WTC11 (cell line): ENCODE measurements at places on chromosomes 13 and 19. TPM values are rescaled to one million over a fixed set of nuclear protein-coding genes. Genes with fewer than 3 reads are reported as not detected.

The THAP8 gene
- total RNA-seq = 6.6 to 10.7 TPM (median 6.9 TPM) in 3 replicates

The FCGBP gene
- 2.8 to 4.4 TPM (median 3.5 TPM) in 3 replicates for total RNA-seq

The CABP5 gene
- not detected in 3 replicates for total RNA-seq

DNA sequence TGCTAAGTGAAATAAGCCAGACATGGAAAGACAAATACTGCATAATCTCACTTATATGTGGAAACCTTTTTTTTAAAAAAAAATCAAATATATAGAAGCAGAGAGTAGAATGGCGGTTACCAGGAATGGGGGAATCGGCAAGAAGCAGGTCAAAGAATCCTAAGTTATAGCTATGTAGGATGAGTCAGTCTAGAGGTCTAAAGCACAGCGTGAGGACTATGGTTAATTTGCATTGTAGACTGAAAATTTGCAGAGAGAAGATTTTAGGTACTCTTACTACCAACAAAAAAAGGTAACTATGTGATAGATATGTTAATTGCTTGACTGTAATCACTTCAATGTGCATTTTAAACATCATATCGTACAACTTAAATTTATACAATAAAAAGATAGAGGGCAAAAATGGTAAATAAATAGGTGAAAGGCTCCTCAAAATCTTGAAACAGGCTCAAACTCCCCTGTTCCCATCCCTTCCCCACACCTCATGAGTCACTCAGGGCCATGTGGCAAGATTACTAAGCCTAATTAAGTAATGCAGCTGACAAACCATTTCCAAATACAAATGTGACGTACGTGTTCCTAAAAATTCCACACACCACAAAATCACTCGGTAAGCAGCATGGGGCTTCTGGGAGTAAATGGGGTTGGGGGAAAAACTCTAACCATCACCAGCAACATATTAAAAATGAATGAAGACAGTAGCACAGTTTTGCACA, 159.0 kb downstream of the USP12 start:
- no peak for DNase-seq

The RCBTB1 gene
- 28.3 to 31.8 TPM (median 31.3 TPM) in 3 replicates for total RNA-seq

- peak; percentile 52 for DNase-seq
Measured at GRCh38 chr19:48393559-48394330, at the start of gene GRIN2D. Gene GRIN2D, plus strand, starts transcription at chr19:48393668. Its CDS starts 4,725 bp downstream, at chr19:48398393.

GRCh38 chr13:38376546-38376945, 26.9 kb downstream of the UFM1 start:
- DNase-seq = no peak

GRCh38 chr13:82803341-82803740, 1078.9 kb downstream of the SLITRK1 start:
- DNase-seq = no peak

The VSIG10L gene
- 11.6 to 14.1 TPM (median 14.1 TPM) in 3 replicates for total RNA-seq

DNA sequence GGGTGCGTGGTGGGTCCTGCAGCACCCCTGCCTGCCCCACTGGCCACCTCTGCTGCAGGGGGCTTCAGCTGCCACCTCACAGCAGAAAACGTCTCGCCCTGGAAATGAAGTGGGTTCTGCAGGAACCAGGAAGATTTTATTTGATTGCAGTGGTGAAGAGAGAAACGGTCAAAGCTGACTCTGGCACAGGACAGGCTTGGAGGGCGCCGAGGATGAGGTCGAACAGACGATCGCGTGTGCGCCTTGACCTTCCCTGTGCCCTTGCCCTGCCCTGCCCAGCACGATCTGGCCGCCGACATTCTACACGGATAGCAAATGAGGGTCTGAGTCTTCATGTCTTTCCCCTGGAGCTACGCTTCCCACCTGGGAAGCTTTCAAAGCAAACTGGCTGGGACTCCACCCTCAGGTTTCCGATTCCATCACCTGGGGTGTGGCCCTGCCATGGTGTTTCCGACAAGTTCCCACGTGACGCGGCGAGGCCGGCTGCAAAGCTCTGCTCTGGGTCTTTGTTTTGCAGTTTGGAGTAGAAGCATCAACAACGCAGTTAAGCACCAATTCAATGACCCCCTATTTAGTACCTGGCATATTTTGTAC, 50.3 kb upstream of the TUBGCP3 start:
- DNase-seq = no peak

- no peak for DNase-seq
Measured at GRCh38 chr19:869245-870177, 10.0 kb downstream of the CFD start.

DNA sequence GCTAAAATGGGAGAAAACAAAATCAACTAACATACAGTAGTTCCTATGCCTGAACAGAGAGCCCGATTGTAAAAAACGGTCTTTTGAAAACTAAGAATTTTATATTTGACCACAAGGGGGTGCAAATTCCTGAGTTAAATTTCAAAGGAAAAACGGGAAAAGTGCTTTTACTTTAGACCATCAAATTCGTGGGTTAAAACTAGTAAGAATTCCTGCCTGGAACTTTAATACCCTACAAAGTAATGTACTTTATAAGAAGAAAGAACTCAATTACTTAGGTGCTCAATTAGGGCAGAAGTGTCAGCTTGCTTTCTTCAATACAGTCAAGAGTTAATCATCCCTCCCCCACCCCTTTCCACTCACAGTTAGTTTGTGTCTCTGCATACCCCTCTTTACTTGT, 69.8 kb downstream of the KCNRG start:
- DNase-seq = no peak

DNA sequence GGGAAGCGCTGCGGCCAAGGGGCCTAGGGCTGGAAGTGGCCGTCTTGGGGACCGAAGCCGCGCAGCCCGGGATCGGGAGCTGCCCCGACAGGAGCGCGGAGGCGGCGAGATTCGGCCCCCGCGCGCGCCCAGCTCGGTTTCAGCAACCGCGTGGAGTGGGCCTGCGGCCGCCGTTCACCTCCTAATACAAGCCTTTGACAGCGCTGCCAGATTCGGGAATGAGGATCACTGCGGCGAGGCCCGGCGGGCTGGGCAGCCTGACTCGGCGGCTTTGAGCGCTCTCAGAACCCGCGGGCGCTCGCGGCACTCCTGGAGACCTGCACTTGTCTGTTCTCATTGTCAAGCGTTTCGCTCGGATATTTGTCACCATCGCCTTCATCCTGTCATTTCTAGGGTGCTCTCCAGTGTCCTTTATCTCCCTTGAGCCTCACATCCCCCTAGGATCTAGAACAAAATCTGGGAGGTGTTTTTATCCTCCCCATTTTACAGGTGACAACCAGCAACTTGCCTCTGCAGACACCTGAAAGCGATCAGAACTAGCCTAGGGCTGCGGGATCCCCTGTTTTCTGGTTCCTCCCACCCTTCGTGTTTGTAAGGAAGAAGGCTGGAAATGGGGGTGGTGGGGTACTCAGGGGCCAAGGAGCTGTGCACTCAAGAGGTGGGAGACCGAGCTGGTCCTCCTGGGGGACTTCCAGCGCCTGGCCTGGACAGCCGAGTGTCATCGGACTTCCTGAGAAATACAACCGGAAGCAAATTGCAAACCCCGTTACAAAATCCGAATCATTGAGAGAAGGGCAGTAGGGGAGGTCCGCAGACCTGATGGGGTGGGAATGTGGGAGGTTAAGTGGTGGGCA, 1.5 kb upstream of the CDX2 start:
- no peak for DNase-seq

- DNase-seq = no peak
Measured at GRCh38 chr19:11373885-11374432, 507 bp upstream of the SWSAP1 start.

- DNase-seq = no peak
Measured at GRCh38 chr13:39282400-39282972, 244.2 kb downstream of the NHLRC3 start.
